Activated T-helper 2 cell treated with anti-CD3 and anti-CD28 coated beads, Interferon-gamma antibody, Interleukin-2, Interleukin-4, amounts not matched to agents 10 μg/mL and 5 μg/mL and 100 μg/mL, durations not matched to agents 14 hours and 24 hours and 36 hours (primary cell): ENCODE measurements at places on chromosomes 6 and 20. TPM values are rescaled to one million over a fixed set of nuclear protein-coding genes. Genes with fewer than 3 reads are reported as not detected.

Gene RAB44
- not detected in 2 replicates for total RNA-seq

- no peak for DNase-seq
Observed at GRCh38 chr20:17872959-17873358, 95.6 kb downstream of the SNX5 start.

GRCh38 chr6:46828939-46829338 lies 35.8 kb downstream of the MEP1A start:
- no peak for DNase-seq

DNA sequence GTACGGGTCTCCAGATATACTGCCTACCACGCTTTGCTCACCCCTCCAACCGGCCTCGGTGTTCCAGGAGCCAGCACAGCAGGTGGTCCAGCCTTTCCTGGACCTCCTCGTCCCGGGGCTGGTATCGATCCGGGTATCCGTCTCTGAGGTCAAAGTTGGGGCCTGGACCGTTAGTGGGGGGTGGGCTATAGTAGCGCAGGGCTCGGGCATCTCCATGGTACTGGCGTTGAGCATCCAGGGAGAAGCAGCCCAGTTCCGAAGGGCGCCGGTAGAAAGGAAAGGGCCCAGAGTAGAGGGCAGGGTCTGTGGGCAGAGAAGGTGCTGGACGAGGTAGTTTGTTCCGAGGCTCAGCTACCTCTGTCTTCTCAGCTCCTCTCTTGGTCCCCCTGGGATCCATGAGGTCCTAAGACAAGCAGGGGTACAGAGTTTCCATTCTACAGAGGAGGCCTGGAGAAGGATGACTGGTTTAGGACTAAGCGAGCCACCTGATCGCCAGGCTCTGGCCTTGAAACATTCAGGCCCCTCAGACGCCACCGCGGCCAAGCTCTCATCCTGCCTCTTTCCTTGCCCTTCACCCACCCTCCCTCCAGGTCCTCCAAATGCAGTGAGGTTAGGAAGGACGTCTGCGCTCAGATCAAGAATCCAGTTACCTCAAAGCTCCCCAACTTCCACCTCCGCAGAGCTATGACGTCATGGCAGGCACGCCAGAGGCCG lies 502 bp downstream of the DXO start:
- DNase-seq, result no peak

Gene OSTM1
- total RNA-seq, result 15.5 and 16.4 TPM in 2 replicates

DNA sequence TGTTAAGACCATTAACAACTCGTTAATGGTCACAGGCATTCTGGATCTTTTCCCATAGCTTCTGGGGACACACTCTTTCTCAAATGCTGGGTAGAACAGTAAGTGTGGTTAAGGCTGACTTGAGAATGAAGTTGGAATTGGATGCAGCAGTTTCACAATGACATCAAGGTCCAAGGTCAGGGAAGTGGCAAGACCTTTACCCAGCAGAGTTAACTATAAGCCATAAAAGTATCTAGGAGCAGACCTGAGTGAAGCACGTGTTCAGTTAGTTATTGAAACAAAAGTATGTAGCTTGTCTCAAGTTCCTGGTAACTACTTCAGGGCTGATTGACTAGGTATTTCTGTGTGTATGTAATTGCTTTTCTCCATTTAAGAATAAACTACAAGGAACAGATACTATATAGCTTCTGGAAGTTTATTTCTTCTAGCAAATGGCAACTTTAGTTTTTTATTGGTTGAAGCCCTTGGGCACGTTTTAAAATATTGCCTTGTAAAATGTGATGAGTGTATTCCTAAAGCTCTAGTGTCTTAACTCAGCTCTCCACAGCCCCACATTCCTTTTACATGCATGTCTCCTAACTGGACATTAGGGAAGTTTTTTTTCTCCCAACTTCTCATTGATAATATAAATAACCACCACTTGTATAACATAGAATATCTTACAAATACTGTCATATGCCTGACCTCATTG lies 479.0 kb upstream of the CITED2 start:
- no peak for DNase-seq

Gene NOX3
- not detected in 2 replicates for total RNA-seq

GRCh38 chr6:65161661-65162060 lies 545.4 kb downstream of the EYS start:
- DNase-seq, result no peak

Gene TNXB
- 4.3 and 5.0 TPM in 2 replicates for total RNA-seq

DNA sequence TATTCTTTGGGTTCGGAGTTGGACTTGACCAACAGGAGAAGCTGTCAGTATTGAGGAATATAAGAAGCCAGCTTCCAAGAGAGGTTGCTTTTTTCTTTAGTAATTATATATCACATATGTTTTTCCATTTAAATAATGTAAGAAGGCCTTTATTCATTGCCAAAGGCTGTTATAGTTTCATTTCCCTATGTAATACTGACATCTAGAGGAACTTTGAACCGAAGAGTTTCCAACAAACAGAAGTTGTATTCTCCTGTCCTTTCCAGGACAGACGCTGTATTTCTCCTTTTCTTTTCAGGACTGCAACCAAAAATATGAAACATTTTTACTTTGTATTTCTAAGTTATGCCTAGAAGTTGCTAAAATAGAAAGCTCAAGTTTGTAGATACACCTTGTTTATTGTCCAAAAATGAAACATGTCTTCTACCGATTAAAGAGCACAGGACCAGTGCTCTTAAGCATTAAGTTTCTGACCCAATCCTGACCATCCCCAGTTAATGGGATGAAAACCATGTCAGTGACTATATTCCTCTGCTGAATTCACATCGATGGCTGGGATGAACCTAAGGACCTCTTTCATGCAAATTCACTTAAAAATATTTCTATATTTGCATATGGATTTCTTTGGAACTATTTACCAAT lies 55.1 kb downstream of the MYLK4 start:
- DNase-seq, result no peak

DNA sequence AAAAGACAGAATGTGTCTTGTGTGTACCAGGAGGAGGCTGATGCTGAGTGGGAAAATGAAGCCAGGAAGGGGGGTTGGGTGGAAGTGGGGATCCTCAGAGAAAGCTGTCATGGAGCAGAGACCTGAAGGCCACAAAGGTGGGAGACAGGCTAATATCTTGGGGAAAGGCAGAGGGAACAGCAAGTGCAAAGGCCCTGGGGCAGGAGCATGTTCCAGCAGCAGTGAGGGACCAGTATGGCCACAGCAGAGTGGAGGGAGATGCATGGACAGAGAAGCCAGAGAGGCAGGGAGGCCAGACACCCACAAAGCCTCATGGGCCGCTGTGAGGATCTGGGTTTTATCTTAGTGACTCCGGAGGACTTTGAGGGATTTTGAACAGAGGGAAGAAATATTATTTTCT lies 254.2 kb upstream of the SULF2 start:
- no peak for DNase-seq

DNA sequence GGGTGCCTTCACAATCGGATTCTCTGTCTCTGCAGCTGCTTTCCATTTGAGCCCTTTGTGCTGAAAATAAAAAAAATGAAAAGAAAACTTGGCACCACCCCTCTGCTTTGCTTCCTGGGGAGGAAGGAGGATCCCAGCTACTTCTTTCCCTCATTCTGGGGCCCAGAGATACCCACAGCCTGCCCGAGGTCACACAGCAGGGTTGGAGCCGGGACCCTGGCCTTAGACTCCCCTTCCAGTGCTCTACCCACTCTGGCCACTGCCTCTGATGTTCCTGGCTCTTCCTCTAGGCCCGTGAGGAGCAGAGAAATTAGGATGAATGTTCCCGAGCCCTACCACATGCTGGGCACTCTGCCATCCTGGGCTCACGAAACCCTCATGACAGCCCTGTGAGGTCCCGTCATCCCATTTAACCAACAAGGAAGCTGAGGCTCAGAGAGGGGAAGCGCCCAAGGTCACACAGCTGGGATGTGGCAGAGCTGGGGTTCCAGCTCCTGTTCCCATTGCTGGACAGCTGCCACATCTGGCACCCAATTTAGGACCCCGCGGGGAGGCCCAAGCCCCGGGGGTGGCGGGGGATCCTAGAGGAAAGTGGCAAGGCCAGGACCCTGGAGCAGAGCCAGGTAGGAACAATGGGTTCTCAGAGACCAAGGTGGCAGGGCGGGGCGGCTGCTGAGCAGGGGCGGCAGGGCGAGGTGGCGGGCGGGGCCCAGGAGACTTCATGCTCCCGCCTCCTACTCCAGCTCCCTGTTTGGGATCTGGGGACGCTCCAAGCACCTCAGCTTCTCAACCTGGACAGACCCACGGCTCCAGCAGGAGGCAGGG lies 76.6 kb downstream of the CEBPB start:
- DNase-seq, result no peak

Gene CUTA
- 143 and 146 TPM in 2 replicates for total RNA-seq

Gene HECA
- 33.6 and 36.9 TPM in 2 replicates for total RNA-seq

Gene DOK5
- 2.9 and 4.7 TPM in 2 replicates for total RNA-seq

Gene NR2E1
- total RNA-seq, result not detected in 2 replicates

- no peak for DNase-seq
Observed at GRCh38 chr20:31764641-31765305, 25.7 kb downstream of the TPX2 start.

- DNase-seq, result no peak
Observed at GRCh38 chr6:14858808-14859207, 387.1 kb upstream of the JARID2 start.

- no peak for DNase-seq
Observed at GRCh38 chr6:184161-184700, 108.1 kb upstream of the DUSP22 start.

DNA sequence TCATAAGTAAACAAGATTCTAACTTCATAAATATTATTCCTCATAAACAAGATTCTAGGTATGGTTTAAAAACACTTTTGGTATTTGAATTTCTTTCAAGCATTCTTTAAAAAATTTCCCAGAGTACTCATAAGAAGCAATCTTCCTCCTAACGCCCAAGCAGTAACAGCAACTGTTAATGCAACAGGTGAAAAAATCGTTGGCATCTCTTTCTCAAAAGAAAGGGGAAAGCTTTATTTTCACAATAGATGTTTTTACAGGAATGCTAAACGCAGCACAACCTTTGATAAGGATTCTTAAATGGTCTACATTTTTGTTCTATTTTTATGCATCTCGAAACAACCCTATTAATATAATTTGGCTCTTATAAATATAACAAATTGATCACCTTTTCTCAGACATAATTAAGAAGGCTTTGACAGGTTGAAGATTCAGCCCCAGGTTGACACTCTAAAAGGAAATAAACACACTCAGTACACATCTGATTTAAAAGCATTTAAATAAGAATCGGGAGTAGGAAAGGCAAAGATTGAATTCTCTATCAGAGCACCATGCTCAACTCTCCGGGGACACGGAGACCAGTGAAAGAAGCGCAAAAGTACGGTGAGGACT lies 634 bp downstream of the AHI1 start:
- no peak for DNase-seq

DNA sequence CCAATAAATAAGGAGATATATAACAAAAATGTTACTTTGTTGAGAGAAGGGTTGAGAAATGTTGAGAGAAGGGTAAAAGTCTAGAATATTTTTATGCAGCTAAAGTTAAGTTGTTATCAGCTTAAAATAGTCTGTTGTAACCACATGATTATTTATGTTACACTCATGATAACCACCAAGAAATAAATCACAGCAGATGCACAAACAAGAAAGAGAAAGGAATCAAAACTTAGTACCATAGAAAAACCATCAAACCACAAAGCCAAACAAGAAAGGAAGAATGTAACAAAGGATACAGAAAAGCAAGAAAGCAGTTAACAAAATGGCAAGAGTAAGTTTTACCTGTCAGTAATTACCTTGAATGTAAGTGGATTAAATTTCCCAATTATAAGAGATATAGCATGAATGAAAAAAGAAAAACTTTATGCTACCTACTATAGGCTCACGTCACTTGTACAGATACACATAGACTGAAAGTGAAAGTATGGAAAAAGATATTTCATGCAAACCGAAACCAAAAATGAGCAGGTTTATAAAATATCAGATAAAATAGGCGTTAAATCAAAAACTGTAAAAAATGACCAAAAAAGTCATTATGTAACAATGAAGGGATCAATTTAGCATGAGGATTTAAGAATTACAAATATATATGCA lies 93.6 kb downstream of the STXBP5 start:
- DNase-seq, result no peak

DNA sequence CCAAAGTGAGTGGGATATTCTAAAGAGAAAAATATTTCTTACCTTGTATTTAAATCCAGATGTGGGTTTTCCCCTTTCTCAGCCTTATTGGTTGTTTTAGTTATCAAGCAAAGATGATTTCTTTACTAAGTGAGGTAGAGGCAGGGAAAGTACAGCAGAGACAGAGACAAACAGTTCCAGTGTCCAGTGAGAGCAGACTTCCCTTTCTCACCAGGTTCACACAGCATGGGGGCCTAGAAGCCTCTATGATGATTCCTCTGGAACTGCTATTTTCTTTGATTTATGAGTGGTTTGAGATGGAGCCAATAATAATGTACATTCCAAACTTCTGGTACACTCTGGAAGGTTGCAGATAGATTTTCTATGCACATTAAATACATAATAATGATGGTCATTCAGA lies 234.0 kb upstream of the MARCKS start:
- no peak for DNase-seq

Gene SPAG4
- 6.9 and 11.8 TPM in 2 replicates for total RNA-seq

DNA sequence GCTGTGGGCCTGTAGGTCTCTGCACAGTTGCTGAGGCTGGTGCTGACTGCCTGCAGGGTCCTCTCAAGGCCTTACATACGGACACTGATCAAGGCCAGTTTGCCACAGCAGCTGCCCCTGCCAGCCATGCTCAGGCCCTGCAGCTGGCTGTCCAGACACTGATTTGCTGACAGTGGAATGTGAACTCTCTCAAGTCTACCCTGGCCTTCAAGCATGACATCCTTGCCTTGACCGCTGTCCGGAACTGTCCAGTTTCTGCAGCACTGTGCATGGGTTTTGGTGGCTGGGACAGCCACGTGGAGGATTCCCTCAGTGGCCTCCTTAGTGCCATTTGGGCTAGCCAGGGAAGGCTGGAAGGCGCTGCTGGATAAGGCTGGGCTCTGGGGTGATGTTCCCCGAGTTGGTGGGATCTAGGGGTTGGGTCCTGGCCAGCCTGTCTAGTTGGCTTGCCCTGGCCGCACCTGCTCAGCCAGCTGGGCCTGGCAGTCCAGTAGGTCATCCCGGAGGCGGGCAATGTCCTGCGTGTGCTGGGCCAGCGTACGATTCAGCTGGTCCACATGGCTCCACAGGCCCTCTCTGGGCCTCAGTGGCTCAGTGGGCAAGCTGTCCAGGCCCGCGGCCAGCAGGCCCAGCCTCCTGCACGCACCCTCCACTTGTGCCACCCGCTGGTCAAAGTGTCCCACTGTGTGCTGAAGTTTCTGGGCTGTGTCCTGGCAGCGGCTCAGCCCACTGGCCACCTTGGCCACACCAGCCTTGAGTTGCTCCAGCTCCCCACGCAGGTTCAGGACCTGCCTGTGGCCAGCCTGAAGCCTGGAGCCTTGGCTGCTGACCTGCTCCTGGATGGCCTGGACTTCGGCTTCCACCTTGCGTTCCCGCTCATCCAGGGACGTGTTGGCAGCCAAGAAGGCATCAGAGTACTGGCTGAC lies 5.5 kb downstream of the EMILIN3 start:
- DNase-seq, result no peak

GRCh38 chr6:129638055-129638684 lies 71.8 kb downstream of the ARHGAP18 start:
- DNase-seq, result no peak

DNA sequence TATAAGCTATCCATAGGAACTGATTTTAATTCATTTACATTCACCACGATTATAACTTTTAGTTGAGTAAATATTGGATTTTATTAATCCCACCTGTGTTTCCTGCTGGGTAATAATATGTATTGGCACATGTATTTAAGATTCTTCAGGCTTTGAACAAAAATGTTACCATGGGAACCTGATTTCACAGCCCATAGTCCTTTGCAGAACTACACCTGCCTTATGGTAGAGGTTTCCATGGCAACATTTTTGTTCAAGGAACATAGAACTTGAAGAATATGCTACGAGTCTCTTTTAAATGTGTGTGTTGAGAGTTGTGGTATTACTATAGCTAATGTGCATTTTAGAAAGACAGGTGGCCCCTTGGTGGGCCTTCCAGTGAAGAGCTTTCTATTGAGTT lies 317.4 kb downstream of the SAMD5 start:
- no peak for DNase-seq
